AG04449 (cell line): ENCODE measurements at places on chromosomes 3 and 15.

DNA sequence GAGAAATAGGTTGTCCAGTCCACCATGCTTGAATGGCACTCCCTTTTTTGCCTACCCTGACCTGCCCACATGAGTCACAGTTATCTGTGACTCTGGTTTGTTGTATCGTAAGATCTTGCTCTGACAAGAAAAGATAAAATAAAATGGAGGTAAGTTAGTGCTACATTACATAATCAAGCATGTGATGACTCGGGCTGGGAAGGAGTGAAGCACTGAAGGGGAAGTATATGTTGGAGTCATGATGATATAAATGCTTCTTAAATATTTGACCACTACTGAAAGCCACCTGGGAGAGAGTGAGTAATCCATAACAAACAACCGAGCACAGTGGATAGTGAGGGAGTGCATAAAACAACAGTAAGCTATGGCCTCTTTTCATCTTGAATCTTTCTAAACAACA is 124.4 kb downstream of the SHOX2 start:
- no peak for DNase-seq

DNA sequence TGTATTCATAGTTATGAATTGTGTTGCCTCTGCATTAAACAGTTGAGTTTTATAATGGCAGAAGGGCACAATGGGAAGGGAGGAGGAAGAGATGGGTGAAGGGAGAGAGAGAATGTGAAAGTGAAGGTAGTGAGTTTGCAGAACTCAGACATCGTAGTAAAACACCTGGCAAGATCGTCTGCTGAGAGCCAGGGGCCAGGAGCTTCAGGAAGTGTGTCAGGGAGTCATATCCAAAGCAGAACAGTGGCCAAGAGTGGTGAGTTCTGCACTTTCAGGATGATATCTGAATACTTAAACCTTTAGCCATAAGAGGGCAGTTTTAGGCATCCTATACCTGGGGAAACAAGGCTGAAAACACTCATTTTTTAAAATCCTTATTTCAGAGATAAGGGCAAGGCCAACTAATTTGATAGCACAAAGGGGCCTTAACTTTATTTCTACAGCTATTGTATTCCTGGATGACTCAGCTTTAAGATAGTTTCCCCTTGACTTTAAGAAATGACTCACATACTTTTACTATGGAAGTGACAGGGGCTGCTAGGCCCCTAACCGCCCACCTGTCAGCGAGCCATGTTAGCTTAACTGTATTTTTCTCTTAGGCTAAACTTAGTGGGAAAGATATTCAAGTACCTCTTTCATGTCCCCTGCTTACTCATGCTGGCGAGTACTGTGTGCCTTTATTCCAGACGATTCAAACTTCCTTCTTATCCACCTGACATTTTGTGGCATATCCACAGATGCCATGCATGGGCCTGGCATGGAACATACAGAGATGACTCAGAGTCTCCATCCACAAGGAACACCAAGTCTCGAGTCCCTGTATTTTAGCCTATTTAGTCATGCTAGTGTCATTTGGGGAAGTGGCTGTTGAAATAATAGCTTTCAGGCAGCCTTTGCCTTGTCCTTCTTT is 53.9 kb downstream of the RLBP1 start:
- DNase-seq, result no peak

GRCh38 chr3:38554127-38554827 is 58.1 kb downstream of the EXOG start:
- DNase-seq, result no peak

GRCh38 chr3:61903931-61904657 is 342.7 kb downstream of the PTPRG start:
- DNase-seq, result no peak

- no peak for DNase-seq
These were observed 23.4 kb downstream of the PXK start for GRCh38 chr3:58356054-58356453.

- no peak for DNase-seq
These were observed 321.8 kb upstream of the STAC start for GRCh38 chr3:36058404-36059030.

- no peak for DNase-seq
These were observed 40.9 kb downstream of the SNX4 start for GRCh38 chr3:125479091-125479490.

DNA sequence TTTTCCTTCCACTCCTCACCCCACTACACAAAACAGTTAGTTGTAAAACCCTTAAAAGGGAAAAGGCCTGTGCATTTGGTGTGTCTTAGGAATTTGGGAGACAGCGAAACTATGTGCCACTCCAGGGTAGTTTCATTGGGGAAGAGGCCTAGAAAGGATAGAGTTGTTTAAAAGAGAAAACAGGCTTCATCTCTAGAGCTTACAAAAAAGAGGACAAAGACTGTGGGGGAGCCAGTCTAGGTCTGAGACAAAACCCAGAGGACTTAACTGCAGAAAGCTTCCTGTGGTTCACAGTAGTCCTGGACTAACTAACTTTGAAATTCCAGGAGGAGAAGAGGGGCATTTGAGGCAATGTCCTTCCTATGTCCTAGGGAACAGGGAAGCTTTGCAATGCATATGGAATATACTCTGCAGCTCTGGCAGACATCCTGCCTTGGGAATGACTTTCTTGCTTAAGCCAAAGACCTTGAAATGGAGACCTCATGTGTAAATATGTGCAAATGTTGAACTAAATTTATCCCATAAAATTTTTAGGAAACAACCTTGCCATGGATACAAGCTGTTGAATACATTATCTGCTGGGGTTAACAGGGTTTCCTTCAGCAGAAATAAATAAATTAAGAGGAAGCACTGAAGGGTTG is 159.4 kb downstream of the LSAMP start:
- DNase-seq, result no peak

DNA sequence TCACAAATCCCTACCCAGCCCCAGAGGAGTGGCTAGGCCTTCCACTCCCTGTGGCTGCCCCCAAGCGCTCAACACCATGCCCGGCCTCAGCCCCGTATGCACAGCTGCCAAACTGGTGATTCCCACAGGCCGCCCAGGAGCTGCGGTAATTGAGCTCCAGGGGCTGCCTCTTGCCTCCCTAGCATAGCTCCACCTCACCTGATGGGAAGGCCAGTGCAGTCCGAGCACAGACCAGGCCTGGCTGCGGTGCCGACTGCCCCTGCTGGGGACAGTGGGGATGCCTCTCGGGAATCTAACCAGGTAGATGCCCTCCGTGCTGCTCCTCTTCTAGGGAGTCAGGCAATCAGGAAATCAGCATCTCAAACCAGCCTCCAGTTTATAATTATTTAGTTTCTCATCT is 25.9 kb downstream of the SCN5A start:
- no peak for DNase-seq

DNA sequence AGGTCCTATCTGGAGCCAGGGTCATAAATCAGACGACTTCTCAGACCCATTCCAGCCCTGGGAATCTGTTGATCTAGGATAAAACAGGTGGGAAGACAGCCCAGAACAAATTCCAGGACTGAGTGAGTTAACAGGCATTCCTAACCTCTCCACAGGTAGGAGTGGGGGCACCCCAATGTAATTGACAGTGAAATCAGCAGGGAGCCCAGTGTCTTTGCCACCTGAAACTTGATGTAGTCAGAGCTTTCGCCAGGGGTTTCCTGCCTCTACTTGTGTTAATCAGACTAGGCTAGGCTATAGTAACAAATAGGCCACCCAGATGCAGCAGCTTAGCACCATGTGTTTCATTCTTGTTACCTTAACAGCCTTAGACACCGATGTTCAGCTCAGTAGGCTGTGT is 2.7 kb upstream of the HEG1 start:
- no peak for DNase-seq
